ENCODE measurements at places on chromosomes 1 and 21.
A peak's percentile ranks its signal among the peaks of the same experiment; 100 is the strongest.

GRCh38 chr1:78250201-78250600, 204.4 kb downstream of the GIPC2 start:
- DNase-seq = no peak

- DNase-seq = no peak
Measured at GRCh38 chr1:1157033-1157365, 16.7 kb upstream of the TTLL10 start.

GRCh38 chr1:210024282-210024681, 86.3 kb downstream of the SYT14 start:
- no peak for DNase-seq

DNA sequence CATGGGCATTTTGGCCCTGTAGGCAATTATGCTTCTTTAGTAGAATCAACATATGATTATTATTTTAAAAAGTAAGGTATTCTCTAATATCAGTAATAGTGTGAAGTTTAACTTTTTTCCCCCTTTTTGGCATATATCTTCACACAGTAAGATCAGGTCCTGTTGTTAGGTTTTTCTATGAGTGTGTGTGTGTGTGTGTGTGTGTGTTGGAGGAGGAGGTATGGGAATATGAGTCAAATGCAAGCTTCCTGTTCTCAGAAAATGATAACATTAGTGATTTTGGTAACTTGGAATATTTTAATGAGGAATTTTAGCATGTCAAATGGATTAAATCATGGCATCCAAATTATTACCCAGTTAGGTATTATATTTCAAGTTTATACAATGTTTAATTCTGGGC, 65.8 kb upstream of the BCL10 start:
- no peak for DNase-seq

- no peak for DNase-seq
Measured at GRCh38 chr1:3467096-3468036, 12.9 kb downstream of the ARHGEF16 start.

GRCh38 chr1:8516793-8517556, 199.1 kb downstream of the SLC45A1 start:
- DNase-seq = no peak

GRCh38 chr1:168342572-168343280, 62.0 kb downstream of the TBX19 start:
- peak; percentile 59 for DNase-seq

DNA sequence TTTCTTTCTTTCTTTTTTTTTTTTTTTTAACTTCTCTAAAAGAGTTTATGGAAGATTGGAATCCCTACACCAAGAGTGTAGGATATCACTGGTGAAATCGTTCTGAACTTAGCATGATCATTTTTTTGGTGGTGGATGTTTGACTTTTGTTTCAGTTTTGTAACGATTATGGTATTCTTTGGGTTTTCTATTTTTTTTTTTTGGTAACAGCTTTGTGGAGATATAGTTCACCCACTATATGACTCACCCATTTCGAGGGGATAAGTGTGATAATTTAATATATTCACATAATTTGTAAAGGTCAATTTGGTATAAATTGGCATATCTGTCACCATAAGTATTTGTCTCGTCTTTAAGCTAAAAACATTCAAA, 29.2 kb downstream of the AGPAT3 start:
- no peak for DNase-seq

DNA sequence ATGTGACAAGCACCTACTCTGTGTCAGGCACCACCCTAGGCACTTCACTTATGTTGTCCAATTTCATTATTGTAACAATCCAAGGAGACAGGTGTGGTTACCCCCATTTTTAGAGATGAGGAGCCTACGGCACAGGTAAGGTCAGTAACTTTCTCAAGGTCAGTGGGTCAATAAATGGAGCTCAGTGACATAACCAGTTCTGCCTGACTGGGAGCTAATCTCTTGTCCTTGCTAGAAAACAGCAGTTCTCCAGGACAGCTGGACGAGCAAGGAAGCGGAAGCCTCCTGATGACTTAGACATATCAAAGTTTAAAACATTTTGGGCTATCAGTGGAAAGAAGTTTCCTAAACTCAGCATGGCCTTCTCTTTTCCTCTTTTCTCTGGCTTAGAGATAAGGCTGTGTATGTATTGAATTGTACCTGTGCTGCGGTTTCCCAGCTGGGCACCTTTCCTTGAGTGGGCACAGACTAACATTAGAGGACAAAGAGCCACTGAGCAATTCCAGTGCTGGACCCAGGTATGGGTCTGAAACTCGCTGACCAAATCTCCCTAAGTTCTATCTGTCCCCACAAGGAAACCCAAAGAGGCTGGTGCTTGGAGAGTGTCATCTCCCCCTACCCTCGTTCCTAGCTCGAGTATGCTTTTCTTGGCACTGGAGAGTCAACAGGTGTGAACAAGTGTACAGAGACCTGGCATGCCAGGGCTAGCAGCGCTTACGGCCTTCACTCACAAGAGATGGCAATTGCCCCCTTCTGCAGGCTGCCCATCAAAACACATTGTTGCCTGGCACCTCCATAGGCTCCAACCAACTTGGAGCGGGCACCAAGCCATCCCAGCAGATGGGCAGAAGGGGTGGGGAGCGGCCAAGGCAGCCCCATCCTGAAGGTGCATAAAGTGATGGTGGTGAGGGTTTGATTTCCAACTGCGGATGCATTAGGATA, 456.1 kb upstream of the PROX1 start:
- no peak for DNase-seq

GRCh38 chr1:162019446-162019845, 4.2 kb downstream of the OLFML2B start:
- DNase-seq = no peak

GRCh38 chr1:29828526-29829447, 592.5 kb downstream of the PTPRU start:
- no peak for DNase-seq

GRCh38 chr1:31201931-31202360, 37.7 kb downstream of the NKAIN1 start:
- DNase-seq = no peak

- no peak for DNase-seq
Measured at GRCh38 chr1:164671323-164671965, 112.5 kb downstream of the PBX1 start.

GRCh38 chr1:211741788-211742187, 66.4 kb upstream of the NEK2 start:
- no peak for DNase-seq

GRCh38 chr1:21763236-21763635, 19.7 kb downstream of the USP48 start:
- no peak for DNase-seq

DNA sequence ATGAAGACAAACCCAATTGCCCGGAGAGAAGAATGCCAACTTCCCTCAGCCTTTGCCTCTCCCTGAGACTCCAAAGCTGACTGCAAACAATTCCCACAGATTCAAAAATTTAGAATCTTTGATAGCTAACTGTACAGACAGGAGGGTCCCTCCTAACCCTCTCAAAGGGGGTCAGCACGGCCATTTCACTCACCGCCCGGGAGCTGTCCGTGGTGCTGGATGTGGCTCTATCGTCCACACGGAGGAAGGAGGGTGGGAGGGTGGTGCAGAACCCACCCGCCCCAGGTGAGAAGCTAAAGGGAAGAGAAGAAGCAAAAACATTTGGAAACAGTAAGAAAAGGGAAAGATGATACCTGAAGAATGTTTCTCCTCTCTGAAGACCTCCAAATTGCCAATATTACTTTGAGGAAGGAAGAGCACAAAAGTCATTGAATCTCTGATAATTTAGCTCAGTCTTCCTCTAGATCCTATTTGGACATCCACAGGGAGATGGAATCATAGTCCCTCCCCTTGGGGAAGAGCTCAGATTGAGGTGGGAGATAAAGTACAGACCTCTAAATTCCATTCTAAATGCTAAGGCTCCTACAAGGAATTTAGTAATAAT, 45.6 kb downstream of the RHBG start:
- no peak for DNase-seq

- DNase-seq = no peak
Measured at GRCh38 chr1:233443040-233443760, 115.7 kb downstream of the MAP3K21 start.

DNA sequence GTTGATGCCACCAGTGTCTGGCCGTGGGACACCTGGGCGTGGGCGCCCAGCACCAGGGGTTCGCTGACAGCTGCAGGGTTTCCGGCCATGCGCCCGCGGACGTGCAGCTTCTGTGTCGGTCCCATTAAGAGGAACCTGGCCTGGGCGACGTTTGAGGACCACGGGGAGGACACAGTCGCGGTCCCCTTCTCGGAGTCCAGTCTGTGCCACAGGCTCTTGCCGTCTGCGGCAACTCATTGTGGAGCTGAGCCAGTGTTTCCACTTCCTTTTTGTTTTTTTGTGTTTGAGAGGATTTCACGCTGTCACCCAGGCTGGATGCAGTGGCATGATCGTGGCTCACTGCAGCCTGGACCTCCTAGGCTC, 1.6 kb upstream of the C1orf159 start:
- no peak for DNase-seq

- DNase-seq = peak; percentile 17
Measured at GRCh38 chr21:26405071-26405470, 168.0 kb downstream of the CYYR1 start.

- no peak for DNase-seq
Measured at GRCh38 chr1:154521695-154522094, 19.5 kb upstream of the SHE start.

DNA sequence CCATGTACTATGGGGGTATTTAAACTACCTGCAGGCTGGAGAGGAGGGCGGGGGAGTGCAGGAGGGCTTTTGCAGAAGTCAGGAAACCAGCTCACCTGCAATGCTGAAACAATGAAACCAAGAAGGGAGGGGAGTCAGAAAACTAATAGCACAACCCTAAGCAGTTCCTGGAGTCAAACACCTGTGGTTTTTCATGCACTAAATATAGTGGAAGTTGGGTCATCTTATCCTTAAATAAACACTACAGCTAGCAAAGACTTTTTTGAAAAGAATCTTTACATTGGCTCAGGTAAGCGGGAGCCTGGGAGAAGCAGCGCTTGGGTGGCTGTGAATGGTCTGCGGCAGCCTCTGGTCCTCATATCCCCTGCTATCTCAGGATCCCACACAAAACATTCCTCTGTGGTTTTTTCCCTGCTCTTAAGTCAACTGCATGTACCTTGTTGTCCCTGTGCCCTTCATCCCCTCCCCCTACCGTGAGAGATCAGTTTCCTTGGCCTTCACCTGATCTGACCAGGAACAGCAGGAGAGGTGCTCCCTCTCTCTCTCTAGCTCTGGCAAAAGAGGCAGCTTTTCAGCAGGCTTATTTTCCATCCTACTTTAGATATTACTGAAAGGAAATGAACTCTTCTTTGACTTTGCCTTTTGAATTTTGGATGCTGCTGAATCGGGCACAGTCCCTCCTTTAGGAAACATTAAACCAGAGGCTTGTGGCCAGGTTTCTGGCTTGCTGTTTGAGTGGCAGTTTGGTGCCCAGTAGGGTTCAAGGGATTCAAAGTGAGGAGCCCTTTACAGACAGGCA, 26.6 kb downstream of the TENT5C start:
- no peak for DNase-seq

- no peak for DNase-seq
Measured at GRCh38 chr1:175172503-175172902, 20.1 kb downstream of the KIAA0040 start.

DNA sequence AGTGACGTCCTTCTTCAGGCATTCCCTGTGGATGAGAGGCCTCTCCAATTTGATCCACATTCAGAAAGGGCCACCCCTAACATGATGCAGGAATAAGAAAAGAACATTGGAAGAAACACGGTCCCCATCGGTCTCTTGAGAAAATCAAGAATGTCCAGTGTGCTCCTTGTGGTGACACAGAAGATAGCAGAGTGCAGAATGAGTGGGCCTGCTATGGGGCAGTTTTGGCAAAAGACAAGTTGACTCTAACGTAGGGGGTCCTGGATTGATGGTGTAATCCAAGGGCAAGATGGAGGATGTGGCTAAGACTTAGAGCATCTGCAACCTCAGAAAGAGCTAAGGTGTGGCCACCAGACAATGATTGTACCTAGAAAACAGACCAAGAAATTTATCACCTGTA, 45.1 kb upstream of the COP1 start:
- DNase-seq = no peak

DNA sequence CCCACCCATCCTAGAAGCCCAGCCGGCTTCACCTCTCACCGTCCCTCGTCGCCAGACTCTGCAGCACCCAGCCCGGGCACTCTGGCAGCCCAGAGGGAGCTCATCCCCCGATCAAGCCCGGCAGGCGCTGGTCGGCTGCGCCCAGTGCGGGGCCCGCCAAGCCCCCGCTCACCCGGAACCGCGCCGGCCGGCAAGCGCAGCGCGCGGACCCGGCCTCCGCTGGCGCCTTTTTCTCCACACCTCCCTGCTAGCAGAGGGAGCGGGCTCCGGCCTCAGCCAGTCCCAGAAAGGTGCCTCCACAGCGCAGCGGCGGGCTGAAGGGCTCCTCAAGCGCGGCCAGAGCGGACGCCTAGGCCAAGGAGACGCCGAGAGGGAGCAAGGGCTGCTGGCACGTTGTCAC, 2023.3 kb downstream of the NCAM2 start:
- no peak for DNase-seq

DNA sequence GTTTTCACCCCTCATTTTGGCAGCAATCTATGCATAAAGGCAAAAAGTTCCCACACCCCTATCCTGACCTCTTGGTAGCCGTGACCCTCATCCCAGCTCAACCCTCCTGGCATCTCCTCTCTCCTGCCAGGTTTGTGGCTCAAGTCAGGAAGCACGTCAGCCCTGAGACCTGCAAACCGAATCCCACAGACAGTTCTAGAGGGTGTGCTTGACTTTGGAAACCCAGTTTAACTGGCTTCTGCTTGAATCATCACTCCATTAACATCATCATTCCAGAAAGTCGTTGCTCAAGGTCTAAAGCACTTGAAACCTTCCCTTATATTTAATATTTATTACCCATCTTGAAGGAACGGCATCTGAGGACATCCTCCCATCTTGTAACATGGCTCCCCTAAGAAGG, 133.4 kb upstream of the ERG start:
- no peak for DNase-seq

DNA sequence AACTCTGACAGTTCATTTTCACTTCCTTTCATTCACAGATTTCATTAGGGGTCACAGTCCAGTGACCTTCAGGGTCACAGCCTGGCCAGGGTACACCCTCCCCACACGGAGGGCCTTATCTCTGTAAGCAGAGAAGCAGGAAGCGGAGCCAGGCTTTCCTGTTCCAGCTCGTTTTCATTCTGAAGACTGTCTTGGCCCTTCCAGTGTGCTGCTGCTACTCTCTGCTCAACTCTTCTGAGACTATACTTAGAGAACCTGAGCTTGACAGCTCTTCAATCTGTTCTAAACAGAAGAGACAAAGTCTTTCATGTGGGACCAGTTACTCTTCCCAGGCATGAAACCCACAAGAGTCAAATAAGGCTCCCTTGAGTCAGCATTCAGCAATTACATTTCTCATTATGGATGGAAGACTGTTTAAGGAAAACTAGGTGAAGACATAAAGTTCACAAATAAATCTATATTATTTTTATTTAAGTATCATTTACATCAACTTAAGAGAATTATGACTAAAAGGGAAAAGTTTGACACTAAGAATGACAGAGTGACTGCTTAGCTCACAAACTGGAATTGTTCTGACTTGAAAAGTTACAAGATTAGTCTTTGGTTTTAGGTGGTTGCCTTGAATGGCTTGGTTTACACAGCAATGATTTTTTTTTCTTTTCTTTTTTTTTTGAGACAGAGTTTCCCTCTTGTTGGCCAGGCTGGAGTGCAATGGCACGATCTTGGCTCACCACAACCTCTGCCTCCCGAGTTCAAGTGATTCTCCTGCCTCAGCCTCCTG, 4.8 kb upstream of the TDRD10 start:
- DNase-seq = no peak

- no peak for DNase-seq
Measured at GRCh38 chr1:24987875-24988557, 57.9 kb upstream of the RUNX3 start.
